ENCODE measurements at places on chromosomes 12 and 14.
A peak's percentile ranks its signal among the peaks of the same experiment; 100 is the strongest.

- DNase-seq: no peak
Measured at GRCh38 chr12:76111209-76111749, 26.8 kb upstream of the NAP1L1 start.

- peak; percentile 22 for DNase-seq
Measured at GRCh38 chr12:65879878-65880277, 55.6 kb downstream of the HMGA2 start.

GRCh38 chr12:2634471-2634870 is 160.3 kb upstream of the FKBP4 start:
- DNase-seq: no peak

DNA sequence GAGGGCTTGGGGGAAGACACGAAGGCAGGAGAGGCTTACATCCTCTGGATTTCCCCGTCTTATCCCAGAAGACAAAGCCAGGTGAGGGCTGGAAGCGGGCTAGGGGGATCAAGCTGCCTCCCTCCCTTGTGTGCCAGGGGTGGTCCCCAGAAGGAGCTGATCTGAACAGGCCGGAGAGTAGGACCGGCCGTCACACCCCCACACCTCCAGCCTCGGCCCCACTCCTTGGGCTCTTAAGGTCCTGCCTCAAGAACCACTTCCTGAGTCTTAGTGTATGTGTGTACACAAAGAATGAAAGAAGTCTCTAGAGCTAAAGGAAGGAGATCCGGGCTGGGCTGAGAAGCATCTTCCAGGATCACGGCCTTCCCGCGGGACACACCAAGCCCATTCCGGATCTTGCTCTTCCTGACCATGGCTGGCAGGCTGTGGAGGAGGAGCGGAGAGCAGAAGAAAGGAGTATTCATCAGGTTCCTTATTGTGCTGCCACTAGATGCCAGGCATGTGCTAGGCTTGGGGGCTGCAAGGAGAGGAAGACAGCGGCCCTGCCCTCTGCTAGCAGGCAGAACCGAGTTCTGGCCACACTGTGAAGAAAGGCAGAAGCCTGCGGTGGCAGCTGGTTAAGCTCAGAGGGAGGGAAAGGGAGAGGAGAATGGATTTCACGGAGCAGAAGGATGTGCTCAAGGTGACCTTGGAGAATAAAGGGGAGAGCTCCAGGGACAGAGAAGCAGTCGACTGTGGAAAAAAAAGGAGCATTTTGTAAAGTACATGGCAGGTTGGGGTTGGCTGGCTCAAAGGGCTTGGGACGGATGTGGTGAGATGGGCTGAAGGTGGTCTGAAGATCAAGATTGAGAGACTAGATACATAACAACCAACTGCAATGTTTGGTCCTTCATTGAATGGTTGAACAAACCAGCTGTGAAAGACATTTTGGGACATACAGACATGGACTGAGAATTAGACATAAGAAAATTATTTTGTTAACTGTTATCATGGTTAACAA is 1.3 kb upstream of the CD63 start:
- peak; percentile 48 for DNase-seq

- DNase-seq: no peak
Measured at GRCh38 chr14:95562892-95563685, 28.2 kb downstream of the GLRX5 start.

DNA sequence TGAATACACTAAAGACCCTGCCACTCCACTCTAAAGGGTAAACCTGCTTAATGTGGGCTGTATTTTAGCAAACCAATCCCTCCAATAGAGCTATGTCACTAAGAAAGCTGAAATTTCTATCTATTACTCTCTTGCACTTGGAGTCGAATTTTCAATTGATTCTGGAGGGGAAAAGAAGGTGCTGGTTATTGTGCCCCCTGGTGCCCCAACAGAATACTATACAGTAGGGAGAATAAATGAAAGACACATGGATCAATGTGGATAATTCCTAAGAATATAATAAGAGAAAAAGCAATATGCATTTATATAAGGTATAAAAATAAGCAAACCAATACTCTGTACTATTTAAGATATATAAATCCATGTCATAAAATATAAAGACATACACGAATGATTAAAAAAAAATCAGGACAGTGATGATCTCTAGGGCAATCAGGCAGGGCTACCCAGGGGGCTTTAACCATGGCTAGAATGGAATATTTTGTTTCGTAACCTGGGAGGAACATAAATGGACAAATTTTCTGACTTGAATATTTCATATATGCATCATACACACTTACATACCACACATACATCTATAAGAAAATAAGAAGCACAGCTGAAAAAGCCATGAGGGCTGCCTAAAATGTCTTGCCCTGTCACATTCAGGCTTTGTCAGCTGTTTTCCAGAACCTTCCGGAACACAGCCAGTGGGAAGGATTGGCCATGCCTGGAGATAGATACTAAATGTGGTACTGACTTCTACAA is 54.4 kb downstream of the EFCAB11 start:
- DNase-seq: peak; percentile 32

DNA sequence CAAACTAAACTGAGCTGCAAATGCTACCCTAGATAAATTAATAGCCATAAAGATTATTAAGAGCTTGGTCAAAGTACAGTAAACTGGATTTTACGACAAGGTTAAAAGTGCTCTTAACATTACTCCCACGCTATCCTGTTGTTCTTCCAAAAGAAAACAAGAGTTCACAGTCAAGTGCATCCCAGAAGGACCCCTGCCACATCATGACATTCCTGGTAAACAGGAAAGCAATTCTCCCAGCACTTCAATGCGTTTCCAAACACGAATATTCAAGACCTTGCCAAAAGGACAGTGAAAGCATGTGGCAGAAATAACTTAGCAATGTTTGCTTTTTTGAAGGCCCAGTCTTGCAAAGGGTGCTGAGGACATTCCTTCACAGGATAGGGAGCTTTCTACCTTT is 11.2 kb downstream of the SPRING1 start:
- DNase-seq: no peak

- no peak for DNase-seq
Measured at GRCh38 chr14:79705126-79705894, 506.0 kb downstream of the DIO2 start.

DNA sequence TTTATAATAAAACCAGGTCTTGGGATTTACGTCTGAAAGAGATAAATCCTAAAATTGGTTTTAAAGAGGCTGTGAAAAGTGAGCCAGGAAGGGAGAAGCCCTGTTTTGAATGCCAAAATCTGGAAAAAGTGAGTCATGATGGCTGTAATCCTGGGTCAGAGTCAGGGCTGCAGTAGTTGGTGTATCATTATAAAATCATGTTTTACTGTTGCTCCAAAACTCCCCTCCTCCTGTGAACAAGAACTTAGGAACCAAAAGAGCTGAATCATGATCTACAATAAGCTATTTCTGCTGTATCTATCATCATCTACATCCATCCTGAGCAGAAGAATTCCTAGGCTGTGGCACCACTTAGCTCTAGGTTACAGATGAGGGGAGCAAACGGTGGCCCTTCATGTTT is 79.3 kb downstream of the LMO3 start:
- no peak for DNase-seq

DNA sequence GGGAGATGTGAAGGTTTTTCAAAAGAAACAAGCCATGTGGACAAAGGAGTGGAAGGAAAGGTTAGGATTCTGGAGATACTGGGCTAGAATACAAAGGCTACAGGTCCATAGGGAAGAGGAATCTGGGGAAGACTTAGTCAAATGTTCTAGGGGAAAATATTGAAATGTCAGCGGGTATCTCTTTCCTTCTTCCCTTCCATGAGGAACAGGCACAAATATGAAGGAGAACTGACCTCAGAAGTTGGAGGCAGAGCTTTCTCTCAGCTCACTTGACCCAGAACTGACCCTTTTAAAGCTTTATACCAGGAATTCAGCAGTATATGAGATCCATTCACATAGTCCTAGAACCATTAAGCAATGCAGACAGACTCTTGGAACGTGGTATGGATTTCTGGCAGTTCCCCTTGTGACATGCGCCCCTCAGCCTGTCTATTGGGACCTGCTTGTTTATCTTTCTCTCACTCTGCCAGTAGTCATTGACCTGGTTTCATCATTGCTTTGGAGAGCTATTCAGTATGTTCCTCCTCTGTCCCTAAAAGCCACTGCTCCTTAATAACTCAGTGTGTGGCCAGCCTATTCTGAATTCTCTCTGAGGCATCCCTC is 43.0 kb upstream of the GSG1 start:
- no peak for DNase-seq

DNA sequence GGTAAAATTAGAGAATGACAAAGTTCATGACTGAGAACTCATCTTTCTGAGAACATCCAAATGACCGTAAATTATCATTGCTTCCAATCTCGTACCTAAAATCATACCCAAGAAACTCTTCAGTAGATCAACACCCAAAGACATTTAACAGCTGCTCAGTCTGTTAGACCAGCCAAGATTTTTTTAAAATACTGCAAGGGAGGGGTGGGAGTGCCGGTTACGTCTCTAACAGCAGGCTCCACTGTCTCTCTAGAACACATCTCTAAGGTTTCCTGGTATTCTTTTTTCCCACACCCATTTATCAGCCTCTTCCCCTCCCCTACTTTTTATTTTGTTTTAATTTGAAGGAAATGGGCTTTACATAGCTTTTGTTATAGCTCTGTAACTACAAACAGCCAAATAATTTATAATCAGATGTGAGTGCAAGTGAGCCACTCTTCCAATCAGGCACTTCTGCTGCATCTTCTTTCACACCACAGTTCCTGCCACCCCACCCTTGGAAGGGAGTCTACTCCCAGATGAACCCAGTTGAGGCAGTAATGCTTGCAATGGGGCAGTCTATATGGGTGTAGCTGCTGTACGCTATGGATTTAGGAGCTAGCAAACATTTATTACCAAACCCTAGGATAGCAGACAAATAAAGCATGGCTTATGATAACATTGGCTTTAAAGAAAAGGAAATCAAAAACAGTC is 21.9 kb downstream of the PTPRB start:
- DNase-seq: no peak

GRCh38 chr12:131620946-131621681 is 89.8 kb upstream of the SFSWAP start:
- no peak for DNase-seq

DNA sequence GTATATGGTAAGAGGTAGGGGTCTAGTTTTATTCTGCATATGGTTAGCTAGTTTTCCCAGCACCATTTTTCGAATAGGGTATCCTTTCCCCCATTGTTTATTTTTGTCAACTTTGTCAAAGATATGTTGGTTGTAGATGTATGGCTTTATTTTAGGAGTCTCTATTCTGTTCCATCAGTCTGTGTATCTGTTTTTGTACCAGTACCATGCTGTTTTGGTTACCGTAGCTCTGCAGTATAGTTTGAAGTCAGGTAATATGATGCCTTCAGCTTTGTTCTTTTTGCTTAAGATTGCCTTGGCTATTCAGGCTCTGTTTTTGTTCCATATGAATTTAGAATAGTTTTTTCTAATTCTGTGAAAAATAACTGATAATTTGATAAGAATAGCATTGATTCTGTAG is 24.9 kb downstream of the TBK1 start:
- no peak for DNase-seq

DNA sequence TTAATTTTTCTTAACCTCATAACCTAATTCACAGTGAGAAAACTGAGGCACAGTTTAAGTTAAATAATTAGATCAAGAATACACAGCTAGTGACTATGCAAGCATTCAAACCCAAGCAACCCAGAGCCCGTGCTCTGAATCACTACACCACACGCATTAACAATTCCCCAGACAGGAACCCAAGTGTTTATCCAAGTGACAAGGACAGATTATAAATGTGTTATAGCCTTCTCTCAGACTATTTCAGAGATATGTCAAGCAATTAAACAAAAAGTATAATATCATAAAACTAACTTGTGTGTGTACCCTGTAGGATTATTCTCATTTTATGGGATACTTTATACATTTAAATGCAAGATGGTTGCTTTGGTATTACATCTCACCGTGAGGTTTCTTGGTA is 43.8 kb downstream of the MED13L start:
- DNase-seq: no peak

GRCh38 chr14:55688566-55688965 is 108.6 kb downstream of the KTN1 start:
- no peak for DNase-seq

DNA sequence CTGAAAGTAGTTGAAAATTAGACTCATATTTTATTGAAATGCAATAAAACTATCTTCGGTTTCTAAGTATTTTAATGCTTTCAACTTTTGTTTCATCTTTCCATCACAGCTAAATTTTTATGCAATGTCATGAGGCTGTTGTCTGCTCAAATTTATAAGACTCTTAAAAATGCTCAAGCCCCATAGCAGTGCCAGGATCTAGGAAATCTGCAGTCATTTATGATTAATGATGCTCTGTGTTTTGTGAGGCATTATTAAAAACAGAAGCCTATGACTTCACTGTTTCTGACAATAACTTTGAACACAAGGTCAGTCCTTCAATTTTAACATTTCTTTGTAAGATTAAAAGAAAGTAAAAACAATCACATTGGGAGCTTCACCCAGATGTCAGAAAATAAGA is 112.5 kb downstream of the ALX1 start:
- DNase-seq: no peak

- no peak for DNase-seq
Measured at GRCh38 chr14:59583755-59584154, 7.1 kb upstream of the CCDC175 start.

GRCh38 chr14:22651586-22651985 is 7.4 kb upstream of the OR6J1 start:
- DNase-seq: no peak

- DNase-seq: no peak
Measured at GRCh38 chr12:3436461-3437065, 54.4 kb upstream of the PRMT8 start.

- no peak for DNase-seq
Measured at GRCh38 chr12:33184161-33184560, 255.5 kb downstream of the SYT10 start.

All from HAP-1 (cell line).